Chondrocyte (in vitro differentiated cells): ENCODE measurements at places on chromosomes 16 and 17. TPM values are rescaled to one million over a fixed set of nuclear protein-coding genes. Genes with fewer than 3 reads are reported as not detected.
A peak's percentile ranks its signal among the peaks of the same experiment; 100 is the strongest.

SGCA gene
- 0.85 to 5.5 TPM (median 1.3 TPM) in 3 replicates for total RNA-seq

- DNase-seq = no peak
These were observed 4.3 kb downstream of the CANT1 start for GRCh38 chr17:79005063-79005861.

GRCh38 chr17:45953561-45953960 is 45.5 kb upstream of the STH start:
- peak; percentile 15 for DNase-seq

DNA sequence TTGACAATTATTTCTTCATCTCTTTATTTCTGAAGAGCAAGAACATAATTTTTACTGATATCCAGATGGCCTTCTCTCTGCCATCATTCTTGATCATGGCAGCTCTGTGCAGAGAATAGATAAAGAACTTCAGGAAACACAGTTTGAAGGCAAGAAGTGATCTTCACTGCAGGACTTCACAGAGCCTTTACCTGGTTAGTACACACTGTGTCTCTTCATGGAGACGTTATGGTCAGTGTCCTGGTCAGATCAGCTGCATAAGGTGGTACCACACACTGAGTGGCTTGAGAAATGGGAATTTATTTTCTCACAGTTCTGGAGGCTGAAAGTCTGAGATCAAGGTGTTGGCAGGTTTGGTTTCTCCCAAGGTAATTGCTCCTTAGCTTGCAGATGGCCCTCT is 129.5 kb downstream of the UTP18 start:
- DNase-seq = no peak

- DNase-seq = no peak
These were observed 9.6 kb downstream of the UBTF start for GRCh38 chr17:44209786-44210341.
